NCI-H187 (cell line): ENCODE measurements at places on chromosomes 2 and 18.
A peak's percentile ranks its signal among the peaks of the same experiment; 100 is the strongest.

DNA sequence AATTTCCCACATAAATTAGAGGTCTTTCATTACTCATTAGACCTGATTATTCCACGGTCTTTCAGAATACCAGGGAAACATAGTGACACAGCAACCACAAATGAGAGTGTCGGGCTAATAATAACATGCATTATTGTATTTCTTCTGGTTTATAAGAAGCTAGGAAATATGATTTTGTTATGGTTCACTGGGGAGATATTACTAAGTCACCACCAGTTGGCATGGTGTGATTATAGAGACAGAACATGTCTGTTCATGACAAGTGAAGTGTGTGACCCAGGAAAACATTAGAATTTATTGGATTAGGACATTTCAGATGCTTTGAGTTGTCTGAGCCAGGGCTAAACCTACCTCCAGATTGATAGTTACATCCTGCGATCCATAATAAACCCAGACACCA is 494.4 kb downstream of the FBXO15 start:
- no peak for DNase-seq

DNA sequence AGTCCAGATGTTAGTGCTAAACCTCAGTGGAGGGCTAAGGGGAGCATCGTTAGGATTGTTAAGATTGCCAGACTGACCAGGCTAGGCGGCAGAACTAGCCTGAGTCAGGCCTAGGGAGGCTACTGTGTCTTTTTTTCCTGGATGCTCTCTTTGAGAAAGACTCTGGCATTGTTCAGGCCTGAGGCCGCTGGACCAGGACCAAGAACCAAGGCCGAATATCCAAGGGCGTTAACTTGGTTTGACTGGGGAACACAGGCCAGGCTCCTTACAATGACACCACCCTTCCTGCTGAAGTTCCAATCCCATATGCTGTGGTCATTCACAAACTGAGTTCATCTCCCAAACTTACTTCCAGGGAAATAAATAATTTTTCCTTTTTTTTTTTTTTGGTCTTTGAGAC is 10.6 kb downstream of the HTRA2 start:
- no peak for DNase-seq

GRCh38 chr18:76565238-76566173 is 70.5 kb upstream of the ZNF516 start:
- DNase-seq = peak; percentile 35

DNA sequence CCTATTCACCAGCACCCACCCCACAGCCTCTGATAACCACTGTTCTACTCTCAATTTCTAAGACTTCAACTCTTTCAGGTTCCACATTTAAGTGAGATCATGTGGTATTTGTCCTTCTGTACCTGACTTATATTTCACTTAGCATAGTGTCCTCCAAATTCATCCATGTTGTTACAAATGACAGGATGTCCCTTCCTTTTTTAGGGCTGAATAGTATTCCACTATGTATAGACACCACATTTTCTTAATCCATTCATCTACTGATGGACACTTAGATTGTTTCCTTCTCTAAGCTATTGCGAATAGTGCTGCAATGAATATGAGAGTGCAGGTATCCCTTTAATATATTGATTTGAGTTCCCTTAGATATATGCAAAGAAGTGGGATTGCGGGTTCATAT is 100.1 kb downstream of the EVA1A start:
- no peak for DNase-seq

GRCh38 chr2:136117391-136117841 is 533 bp downstream of the CXCR4 start:
- DNase-seq = no peak

DNA sequence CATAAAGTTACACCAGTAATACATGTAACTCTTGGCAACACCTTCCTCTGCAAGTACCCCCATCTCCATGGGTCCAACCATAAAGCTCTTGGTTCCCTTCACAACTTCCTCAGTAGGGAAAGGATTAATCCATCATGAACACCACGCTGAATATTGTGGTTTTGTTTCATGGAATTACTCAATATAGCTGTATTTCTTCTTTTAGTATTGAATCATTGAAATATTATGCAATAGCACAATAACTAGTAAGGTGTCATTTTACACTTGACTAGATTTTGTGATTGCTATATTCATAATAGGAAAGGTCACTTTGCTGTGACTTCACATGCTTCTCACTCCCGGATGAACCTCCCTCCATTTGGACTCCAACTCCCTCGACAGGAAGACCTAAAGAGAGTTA is 29.7 kb upstream of the PID1 start:
- no peak for DNase-seq

DNA sequence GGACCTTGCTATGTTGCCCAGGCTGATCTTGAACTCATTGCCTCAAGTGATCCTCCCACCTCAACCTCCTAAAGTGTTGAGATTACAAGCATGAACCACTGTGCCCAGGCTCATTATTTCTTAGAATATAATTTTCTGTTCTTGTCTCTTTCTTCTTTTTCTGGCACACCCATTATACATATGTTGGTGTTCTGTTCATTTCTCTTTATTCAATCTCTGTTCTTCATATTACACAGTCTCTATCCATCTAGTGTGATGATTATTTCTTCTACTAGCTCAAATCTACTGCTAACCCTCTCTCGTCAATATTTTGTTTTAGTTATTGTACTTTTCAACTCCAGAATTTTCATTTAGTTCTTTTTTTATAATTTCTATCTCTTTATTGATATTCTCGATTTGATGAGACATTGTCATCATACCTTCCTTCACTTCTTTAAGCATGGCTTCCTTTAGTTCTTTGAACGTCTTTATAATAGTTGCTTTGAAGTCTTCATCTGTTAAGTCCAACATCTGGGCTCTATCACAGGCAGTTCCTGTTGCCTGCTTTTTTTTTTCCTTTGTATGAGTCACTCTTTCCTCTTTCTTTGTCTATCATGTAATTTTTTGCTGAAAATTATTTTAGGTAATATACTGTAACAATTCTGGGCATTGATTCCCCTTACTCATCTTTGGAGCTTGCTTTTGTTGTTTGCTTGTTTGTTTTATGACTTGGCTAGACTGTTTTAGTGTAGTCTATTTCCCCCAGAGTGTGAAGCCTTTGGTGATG is 196.4 kb upstream of the NABP1 start:
- no peak for DNase-seq

DNA sequence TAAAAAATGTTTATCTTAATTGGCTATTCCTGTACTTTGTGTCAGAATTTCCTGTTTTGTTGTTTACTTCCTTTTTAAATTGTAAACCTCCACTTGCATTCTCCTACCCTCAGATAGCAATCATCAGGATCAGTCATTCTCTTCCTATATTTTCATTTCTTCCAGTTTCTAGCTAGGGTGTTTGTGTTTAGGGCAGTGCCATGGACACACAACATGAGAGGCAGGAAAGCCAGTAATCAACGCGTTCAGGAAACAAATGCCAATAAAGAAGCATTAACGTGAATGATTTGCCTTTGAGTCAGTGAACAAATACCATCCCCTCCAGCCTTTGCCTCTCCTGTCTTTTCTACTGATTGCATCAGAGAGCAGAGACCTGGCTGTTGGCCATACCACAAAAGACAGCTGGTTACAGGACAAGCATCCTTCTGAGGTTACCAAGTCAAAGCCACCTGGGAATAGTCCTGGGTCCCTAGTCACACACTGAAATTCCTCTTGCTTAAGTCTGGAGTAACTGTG is 56.7 kb upstream of the FHL2 start:
- no peak for DNase-seq

GRCh38 chr18:49052891-49053644 is 102.3 kb upstream of the SMAD7 start:
- DNase-seq = no peak

- peak; percentile 1 for DNase-seq
Observed at GRCh38 chr2:111127351-111127750, 6.6 kb downstream of the BCL2L11 start.

- no peak for DNase-seq
Observed at GRCh38 chr2:214077727-214078126, 333.1 kb upstream of the VWC2L start.

DNA sequence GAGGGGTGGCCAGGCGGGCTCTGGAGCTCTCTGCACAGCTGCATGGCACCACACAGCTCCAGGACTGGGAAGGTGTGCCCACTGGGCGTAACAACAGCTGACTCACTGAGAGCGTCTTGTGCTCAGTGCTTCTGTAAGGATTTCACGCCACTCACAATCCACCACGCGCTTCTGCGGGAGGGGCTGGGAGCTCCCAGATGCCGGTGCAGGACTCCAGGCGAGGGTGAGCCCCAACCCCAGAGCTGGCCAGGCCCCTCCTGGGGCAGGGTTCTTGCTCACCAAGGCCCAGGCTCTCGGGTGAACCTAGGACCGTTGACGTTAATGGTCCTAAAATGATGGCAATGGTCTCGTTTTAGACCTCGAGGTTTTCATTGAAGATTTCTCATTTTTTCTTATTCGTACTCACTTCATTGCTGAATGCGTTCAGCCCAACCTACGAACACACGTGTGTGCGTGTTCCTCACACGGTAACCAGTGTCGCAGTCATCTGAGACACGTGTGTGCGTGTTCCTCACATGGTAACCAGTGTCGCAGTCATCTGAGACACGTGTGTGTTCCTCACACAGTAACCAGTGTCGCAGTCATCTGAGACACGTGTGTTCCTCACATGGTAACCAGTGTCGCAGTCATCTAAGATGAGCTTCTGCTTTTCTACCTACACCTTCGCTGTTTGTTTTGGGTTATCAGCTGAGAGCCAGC is 38.4 kb upstream of the ZNF236 start:
- DNase-seq = no peak

GRCh38 chr18:75158465-75159237 is 50.3 kb downstream of the PTGR3 start:
- DNase-seq = no peak

DNA sequence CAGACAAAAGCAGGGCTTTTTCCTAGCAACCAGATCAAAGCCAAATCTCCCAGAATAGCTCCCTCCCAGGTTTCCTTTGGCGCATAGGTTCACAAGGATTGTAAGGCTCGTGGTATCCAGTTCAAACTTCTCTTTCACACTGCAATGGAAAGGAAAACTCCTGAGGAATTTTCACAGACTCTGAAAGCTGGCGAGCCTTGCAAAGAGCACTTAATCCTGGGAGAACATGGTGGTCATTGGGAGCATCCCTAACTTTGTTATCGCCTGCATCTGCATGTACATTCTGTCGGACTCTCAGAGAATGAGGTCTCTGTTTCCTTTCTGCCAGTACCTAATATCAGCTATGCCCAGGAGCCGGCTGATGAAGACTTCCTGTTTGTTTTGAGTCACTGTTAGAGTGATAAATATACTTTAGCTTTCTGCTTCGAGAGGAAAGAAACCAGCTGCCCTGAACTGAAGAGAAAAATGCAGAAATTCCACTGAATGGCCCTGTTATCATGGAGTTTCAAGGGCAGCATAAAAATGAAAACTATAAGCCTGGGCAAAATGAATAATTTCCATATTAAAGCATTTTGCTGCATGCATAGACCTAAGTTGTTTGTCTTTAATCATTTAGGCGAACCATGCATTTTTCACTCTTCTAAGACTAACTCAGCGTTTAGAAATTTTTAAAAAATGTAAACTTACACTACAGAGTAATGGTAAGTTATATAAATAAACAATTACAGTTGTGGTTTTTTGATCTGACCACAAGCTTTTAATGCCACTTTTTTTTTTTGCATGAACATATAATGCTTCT is 76.4 kb upstream of the ZEB2 start:
- no peak for DNase-seq

DNA sequence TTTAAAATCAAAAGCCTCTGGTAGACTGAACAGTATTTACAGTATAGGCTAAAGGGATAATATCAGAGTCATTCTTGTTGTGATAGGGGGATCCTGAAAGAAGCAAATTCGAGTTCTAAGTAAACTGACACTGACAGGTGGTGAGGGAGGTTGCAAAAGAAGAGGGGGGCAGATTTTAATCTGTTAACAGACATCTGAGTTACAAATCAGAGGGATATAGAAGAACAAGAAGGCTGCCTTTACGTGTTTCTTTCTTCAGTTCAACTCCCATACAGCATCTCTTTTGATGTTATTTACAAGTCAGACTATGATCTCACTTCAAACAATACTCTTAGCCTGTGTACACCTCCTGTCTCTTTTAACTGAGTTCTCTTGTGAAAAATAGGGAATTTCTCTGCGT is 16.3 kb upstream of the ITGA4 start:
- DNase-seq = no peak

GRCh38 chr2:174035117-174035635 is 70.0 kb upstream of the SP3 start:
- no peak for DNase-seq

- DNase-seq = no peak
Observed at GRCh38 chr2:76323381-76323780, 612.7 kb upstream of the GCFC2 start.

GRCh38 chr2:206482123-206482522 is 38.8 kb downstream of the ADAM23 start:
- no peak for DNase-seq

- no peak for DNase-seq
Observed at GRCh38 chr2:159933727-159934049, 128.7 kb downstream of the PLA2R1 start.

DNA sequence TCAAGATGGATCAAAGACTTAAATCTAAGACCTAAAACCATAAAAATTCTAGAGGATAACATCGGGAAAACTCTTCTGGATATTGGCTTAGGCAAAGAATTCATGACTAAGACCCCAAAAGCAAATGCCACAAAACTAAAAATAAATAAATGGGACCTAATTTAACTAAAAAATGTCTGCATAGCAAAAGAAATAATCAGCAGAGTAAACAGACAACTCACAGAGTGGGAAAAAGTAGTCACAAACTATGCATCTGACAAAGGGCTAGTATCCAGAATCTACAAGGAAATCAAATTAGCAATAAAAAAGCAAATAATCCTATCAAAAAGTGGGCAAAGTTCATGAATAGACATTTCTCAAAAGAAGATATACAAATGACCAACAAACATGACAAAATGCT is 18.2 kb upstream of the ASB18 start:
- no peak for DNase-seq

- no peak for DNase-seq
Observed at GRCh38 chr2:157413326-157414035, 30.4 kb downstream of the CYTIP start.

- DNase-seq = no peak
Observed at GRCh38 chr2:168717790-168718502, 84.5 kb upstream of the NOSTRIN start.

- DNase-seq = no peak
Observed at GRCh38 chr2:145551686-145552085, 1031.8 kb upstream of the ZEB2 start.

DNA sequence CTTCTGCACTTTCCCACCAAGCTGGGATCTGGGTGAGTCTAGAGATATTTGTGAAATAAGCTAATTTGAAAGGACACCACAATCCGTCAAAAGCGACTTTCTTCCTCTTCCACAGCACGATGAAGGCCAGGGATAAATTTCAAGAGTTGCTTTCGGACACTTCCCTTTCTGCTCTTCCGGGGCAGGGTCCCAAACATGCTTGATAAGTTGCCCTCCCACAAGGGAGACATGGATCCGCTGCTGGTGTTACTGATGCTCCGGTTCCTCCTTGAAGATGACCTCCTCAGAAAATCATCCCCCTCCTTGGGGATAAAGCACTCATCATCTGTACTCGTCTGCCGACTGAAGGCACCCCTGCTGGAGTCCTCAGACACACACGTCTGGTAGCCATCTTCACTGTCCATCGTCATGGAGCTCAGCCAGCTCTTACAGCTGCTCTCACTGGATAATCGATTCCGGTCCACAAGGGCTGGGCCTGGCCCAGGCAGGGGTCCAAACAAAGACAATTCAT is 28.2 kb downstream of the CYTIP start:
- DNase-seq = no peak

GRCh38 chr2:116211719-116212118 is 1602.8 kb upstream of the DDX18 start:
- no peak for DNase-seq
